ENCODE measurements at places on chromosomes 12 and 14. TPM values are rescaled to one million over a fixed set of nuclear protein-coding genes. Genes with fewer than 3 reads are reported as not detected.

GRCh38 chr12:130818635-130819576, 20.1 kb downstream of the STX2 start:
- H3K4me1 ChIP-seq: peaks cover 17% of the 10 kb centered on the region
- peaks cover 5% of the 10 kb centered on the region for H3K36me3 ChIP-seq
- peak overlapping the region; percentile 38 for H3K27ac ChIP-seq
- peaks cover 5% of the 10 kb centered on the region for H3K27me3 ChIP-seq
- peak; percentile 68 for DNase-seq

GRCh38 chr12:59318940-59319339, 276.9 kb upstream of the SLC16A7 start:
- H3K4me3 ChIP-seq: no peak overlapping the region
- no peaks in the 10 kb centered on the region for H3K4me1 ChIP-seq
- H3K27ac ChIP-seq: no peak overlapping the region
- no peak for DNase-seq
- no peaks in the 10 kb centered on the region for H3K36me3 ChIP-seq

GRCh38 chr14:58060898-58061297, 91.1 kb downstream of the ARMH4 start:
- no peaks in the 10 kb centered on the region for H3K4me1 ChIP-seq
- peaks cover 2% of the 10 kb centered on the region for H3K27me3 ChIP-seq
- no peaks in the 10 kb centered on the region for H3K36me3 ChIP-seq
- no peak overlapping the region for H3K4me3 ChIP-seq
- DNase-seq: no peak

The WDHD1 gene
- 0.72 TPM for polyA plus RNA-seq

The TGM1 gene
- 0.41 TPM for polyA plus RNA-seq

Measured in immature natural killer cell (primary cell).